ENCODE measurements at places on chromosomes 6 and 20.

- no peak for DNase-seq
These were observed 29.3 kb upstream of the KIF13A start for GRCh38 chr6:18016698-18017097.

DNA sequence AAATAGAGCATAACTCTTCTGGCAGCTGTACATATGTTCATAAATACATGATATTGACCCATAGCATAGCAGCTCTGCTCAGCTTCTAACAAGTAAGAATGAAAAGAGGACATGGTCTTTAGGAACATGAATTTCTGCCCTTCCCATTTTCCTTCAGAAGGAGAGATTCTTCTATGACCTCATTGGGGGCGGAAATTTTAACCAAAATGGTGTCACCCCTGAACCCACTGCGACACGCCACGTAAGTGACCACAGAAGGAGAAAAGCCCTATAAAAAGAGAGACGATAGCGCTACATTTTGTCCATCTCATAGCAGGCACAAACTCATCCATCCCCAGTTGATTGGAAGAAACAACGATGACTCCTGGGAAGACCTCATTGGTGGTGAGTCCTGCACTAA, at the start of gene IL17A:
IL17A (plus strand) TSS at position 301 of the 400 bp plus-strand sequence; CDS start at position 358, 57 bp downstream.
- no peak for DNase-seq

GRCh38 chr6:31305703-31306219, 33.9 kb upstream of the HLA-C start:
- DNase-seq = no peak

DNA sequence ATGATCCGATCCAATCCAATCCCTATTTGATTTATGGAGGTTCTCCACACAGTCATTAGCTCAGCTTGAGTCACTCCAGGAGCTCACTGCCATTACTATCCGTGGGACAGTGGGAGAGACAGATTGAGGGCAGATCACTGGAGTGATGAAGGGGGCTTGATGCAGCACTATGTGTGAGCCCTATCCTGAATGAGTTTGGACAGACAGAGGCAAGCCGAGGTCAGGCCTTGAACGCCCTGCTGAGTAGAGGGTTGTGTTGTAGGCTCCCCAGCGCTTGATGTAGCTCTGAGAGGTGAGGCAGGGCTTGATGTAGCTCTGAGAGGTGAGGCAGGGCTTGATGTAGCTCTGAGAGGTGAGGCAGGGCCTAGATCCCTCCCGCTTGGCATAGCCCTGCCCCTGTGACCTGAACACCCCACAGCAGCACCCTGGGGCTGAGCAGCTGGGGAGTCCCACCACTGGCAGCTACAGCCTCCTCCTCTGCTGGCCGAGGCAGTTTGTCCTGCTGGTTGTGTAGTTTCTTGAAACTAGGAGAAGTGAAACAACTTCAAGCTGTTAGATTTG, 58.7 kb downstream of the ZFAND3 start:
- DNase-seq = no peak

- no peak for DNase-seq
These were observed 188.3 kb upstream of the MARCKS start for GRCh38 chr6:113668641-113669408.

DNA sequence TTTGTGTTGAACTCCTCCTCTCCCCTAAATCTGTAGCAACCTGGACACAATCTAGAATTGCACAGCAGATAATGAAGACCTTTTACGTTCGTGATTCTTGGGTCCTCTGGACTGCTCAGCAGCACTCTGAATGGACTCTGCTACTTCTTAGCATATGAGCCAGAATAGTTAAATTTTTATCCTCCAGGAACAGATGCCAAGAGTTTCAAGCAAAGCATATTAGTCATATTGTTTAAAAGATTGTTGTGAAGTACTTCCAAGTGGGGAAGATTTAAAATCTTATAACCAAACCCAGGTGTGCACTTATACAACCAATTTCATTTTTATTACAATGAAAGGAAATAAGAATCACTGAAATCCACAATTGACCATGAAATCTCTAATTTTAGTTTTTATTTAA, 118.9 kb upstream of the EXOC2 start:
- no peak for DNase-seq

GRCh38 chr6:148323344-148323743, 19.3 kb upstream of the SASH1 start:
- no peak for DNase-seq

- no peak for DNase-seq
These were observed 70.0 kb downstream of the PSMG4 start for GRCh38 chr6:3328796-3329195.

DNA sequence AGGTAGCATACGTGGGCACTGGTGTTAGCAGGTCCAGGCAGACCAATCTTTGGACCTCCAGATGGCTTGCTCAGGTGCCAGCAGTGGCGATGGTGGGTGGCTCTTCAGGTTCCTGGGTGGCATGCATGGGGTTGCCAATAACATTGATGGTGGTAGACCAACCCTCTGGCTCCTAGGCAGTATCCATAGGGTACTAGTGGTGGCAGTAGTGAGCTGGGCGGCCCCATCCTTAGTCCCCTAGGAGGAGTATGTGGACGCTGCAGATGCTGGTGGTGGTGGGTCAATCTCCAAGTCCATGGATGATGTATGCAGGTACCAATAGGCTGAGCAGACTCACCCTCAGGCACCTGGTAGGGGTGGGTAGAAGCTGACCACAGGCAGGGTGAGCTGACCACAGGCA, 70.6 kb downstream of the ZC2HC1B start:
- no peak for DNase-seq

GRCh38 chr6:70312165-70312745, 9.4 kb upstream of the COL9A1 start:
- no peak for DNase-seq

- no peak for DNase-seq
These were observed 49.4 kb downstream of the PYGB start for GRCh38 chr20:25297141-25297905.

DNA sequence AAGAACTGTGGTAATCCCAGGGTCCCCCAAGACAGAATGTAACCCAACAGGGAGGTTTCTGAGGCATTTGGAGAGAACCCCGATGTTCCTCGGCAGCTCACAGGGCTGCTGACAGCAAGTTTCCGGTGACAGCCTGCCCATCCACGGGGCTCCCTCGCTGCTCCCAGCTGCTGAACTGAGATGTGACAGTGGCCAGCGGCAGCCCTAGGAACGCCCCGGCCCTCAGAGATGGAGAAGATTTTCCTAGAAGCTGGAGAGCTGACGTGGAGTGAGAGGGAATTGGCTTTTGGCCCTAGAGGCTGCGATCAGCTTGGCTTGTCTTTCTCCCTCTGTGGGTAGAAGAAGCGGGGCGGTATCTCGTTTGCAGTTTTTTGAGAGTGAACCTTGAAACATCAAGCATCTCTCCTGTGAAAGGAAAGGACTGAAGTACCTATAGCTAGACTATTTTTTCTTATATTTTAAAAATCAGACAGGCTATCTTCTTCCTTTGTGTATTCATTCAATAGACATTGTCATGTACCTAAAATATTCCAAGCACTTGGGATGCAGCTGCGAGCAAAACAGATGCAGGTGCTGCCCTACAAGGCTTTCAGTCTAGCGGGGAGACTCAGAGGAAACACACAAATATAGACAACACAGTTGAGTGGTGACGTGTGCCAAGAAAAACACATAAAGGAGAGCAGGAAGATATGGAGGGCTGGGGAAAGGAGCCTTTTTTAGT, 28.4 kb upstream of the NFATC2 start:
- no peak for DNase-seq

GRCh38 chr6:142551274-142551811, 249.5 kb downstream of the ADGRG6 start:
- DNase-seq = peak; percentile 9

DNA sequence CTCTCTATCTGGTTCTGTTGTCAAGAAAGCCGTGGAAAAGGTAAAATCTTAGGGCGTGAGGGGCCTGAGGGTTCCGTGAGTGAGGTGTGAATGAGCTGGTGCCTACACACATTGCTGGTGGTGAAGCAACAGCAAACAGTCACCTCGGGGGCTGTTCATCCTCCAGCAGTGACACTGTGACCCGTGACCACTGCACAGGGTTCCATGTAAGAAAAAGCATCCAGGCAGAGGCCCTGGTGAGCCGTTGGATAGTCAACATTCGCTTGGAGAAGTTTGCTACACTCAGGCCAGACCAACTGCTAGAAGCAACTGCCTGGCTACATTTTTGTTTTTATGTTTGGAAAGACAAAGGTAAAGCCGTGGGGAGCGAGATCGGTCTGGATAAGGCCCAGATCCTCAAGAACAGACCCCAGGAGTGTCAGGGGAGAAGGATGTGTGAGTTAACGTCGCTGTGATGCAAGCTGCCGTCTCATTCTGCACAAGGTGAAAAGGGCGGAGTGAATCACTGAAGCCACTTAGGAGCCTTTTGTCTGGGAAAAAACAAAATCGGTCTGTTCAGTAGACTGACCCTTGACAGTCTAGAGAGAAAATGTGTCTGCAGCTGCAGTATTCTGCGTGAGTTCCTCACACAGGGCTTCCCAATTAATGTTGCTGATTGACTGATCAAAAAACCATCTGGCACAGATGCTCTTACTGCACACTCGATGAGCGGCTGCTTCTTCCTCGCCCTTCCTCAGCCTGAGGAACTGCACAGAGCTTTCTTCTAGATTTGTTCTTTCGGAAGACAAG, 404.0 kb downstream of the SMOC2 start:
- DNase-seq = no peak

GRCh38 chr20:43448748-43449535, 8.8 kb upstream of the SRSF6 start:
- no peak for DNase-seq

- peak; percentile 48 for DNase-seq
These were observed 54.2 kb upstream of the HLA-A start for GRCh38 chr6:29887819-29888776.

- no peak for DNase-seq
These were observed 6.9 kb upstream of the CABLES2 start for GRCh38 chr20:62413896-62414481.

GRCh38 chr6:122676688-122677087, 66.5 kb downstream of the PKIB start:
- DNase-seq = no peak

DNA sequence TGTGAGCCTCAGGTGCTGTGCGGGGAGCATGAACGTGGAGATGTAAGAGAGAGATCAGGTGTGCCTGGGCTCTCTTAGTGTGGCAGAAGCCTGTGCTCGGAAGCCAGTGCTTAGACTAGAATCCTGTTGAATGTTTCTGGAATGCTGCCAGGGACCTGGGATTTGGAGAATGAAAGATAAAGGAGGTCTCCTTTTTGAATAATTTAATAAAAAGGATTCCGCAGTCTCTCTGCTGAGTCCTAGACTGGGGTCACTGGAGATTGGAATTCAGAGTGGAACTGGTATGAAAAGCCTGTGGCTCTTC, 18.8 kb upstream of the EFCAB8 start:
- no peak for DNase-seq

DNA sequence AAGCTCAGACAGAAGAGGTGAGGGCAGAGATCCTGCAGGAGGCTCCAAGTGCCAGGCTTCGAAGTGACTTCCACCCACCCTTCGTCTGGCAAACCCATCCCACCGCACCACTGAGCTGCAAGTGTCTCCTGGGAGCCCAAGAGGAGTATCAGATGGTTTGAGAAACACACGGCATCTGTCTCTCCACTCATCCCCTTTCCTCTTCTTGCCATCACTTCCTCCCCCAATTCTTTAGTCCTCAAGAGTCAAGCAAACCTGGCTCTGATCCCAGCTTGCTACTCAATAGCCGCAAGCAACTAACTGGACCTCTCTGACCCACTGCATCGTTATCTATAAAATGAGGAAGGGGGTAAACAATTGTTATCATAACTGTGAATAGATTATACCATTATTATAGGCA, 142.1 kb downstream of the BMP7 start:
- no peak for DNase-seq

DNA sequence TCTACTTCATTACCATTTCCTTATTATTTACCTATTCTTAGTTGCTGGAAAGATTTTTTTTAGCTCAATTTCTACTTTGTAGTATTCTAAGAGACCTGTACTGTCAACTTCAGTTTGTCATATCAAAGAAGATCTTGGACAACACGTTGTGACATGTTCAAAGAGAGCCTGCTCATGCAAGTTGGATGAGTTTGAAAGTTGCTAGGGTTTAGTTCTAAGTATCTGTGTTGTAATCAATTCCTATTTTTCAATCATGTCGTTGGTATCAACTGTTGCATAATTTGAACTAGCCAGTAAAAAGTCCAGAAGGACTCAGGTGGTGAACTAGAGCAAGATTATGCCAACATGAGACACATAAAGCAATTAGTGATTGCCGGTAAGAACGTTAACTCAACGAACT, 30.2 kb downstream of the PKIB start:
- no peak for DNase-seq

DNA sequence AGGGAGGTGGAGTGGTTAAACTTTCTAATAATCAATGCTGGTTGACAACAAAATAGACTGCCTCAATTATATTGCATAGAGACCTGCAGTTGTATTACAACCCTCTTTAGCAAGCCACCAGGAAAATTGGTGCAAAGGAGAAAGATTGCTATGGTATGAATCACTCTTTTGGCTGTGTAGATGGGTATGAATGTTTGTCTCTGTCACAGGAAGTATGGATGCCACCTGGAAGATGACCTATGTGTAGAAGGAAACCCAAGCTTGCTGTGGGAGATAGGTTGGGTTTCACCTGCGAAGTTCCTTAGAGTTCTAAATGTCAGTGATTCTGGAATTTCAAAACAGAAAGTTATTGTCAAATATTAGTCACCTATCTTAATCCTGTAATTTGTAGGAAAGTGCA, 134.6 kb downstream of the SOBP start:
- no peak for DNase-seq

Measured in stimulated activated CD8-positive, alpha-beta memory T cell treated with anti-CD3 and anti-CD28 coated beads, Interleukin-7, amount 100 ng/mL, for 24 hours (primary cell).